ENCODE measurements at places on chromosomes 6 and 20. TPM values are rescaled to one million over a fixed set of nuclear protein-coding genes. Genes with fewer than 3 reads are reported as not detected.

The C6orf15 gene
- total RNA-seq = not detected

The CCND3 gene
- total RNA-seq = 92.1 TPM

The ADGRF5 gene
- total RNA-seq = 3.2 TPM

The TPX2 gene
- 35.1 TPM for total RNA-seq

The DACT2 gene
- total RNA-seq = not detected

The LAMA5 gene
- 74.3 TPM for total RNA-seq

The BICRAL gene
- 3.7 TPM for total RNA-seq

The REM1 gene
- total RNA-seq = not detected

The PRSS35 gene
- 3.7 TPM for total RNA-seq

The NKAIN4 gene
- 3.7 TPM for total RNA-seq

The HLA-DOB gene
- total RNA-seq = 0.26 TPM

The ERVFRD-1 gene
- not detected for total RNA-seq

The IL17F gene
- not detected for total RNA-seq

The TFAP2D gene
- not detected for total RNA-seq

The ABHD16B gene
- total RNA-seq = not detected

The EEF1E1 gene
- total RNA-seq = 52.4 TPM

The SLC32A1 gene
- total RNA-seq = not detected

The FAM83D gene
- 13.2 TPM for total RNA-seq

The UBE3D gene
- total RNA-seq = 8.6 TPM

The TBXT gene
- total RNA-seq = not detected

The CRISP3 gene
- total RNA-seq = not detected

The TMEM239 gene
- total RNA-seq = not detected

The C20orf144 gene
- 0.08 TPM for total RNA-seq

The PDE10A gene
- 44.2 TPM for total RNA-seq

The PHACTR3 gene
- total RNA-seq = 0.26 TPM

The DXO gene
- 24.6 TPM for total RNA-seq

The IMPG1 gene
- 0.26 TPM for total RNA-seq

The ZBTB12 gene
- total RNA-seq = 2.0 TPM

The APOM gene
- total RNA-seq = 1.8 TPM

The FAM217A gene
- total RNA-seq = not detected

The DSP gene
- total RNA-seq = 2.2 TPM

The SLC13A3 gene
- total RNA-seq = 8.2 TPM

The FOXA2 gene
- total RNA-seq = 0.91 TPM
